IMR-90 (cell line): ENCODE measurements at places on chromosomes 5 and 9. TPM values are rescaled to one million over a fixed set of nuclear protein-coding genes. Genes with fewer than 3 reads are reported as not detected.
A peak's percentile ranks its signal among the peaks of the same experiment; 100 is the strongest.

TLR4 gene
- under 0.01 TPM in 2 replicates for total RNA-seq

FBLL1 gene
- total RNA-seq = under 0.01 and 0.18 TPM in 2 replicates

DNA sequence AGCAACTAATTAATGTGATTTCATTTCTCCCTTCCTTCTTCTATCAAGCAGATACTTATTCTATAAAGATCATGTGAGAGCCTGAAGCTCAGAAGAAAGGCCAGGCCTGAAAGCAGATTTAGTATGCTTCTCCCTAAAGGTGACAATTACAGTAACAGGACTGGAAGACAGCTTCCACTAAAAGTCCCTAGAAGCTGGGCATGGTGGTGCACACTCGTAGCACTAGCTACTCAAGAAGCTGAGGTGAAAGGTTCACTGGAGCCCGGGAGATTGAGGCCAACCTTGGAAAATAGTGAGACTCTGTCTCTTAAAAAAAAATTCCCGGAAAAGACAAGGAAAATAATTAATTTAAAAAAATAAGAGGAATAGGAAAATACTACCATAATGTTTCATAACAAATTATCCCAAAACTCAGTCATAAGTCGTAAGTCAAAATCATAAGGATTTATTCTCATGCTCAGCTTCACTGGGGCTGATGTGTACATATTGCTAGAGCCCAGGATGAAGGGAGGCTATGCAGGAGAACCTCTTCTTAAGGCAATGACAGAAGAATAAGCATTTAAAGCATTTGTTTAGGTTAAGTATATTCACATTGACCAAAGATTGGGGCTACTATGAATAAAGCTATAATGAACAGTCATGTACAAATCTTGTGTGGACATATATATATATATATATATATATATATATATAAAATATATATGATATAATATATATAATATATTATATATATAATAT, 210.8 kb upstream of the SMARCA2 start:
- DNase-seq = no peak

DNA sequence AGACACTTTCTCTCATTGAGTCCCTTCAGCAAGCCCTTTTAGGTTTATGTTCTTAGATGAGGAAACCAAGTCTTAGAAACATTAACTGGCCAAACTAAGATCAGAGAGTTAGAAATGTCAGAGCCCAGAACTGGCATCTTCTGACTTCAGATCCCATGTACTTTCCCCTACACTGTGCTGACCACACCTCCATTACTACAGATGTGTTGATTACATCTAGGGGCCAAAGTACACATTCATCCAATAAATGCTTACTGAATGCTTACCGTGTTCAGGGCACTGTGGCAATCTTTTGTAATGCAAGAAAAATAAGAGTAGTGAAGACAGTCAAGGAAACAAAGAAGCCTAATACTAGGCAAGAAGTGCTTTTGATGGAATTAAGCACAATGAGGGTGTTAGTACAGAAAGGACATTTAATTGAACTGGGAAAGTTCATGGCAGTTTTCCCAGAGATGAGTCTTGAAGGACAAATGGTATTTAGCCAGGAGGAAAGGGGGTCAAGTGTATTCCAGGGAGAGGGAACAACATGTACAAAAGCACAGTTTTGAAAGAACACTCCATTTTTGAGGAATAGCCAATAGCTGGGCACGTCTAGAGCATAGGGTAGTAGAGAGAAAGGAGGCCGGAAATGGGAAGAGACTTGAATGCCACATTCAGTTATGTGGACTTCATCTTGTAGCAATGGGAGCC, 89.7 kb upstream of the CDKN2B start:
- no peak for DNase-seq

- peak; percentile 48 for DNase-seq
Measured at GRCh38 chr5:33984671-33985124, at the start of gene SLC45A2. Gene SLC45A2, minus strand, starts transcription at chr5:33984693. Its CDS starts 110 bp downstream, at chr5:33984583.
